K562 (cell line): ENCODE measurements at places on chromosomes 13 and 19.
A peak's percentile ranks its signal among the peaks of the same experiment; 100 is the strongest.

GRCh38 chr13:75357576-75358289, 124.2 kb downstream of the TBC1D4 start:
- DNase-seq = peak; percentile 55

GRCh38 chr19:31185261-31185660, 164.0 kb downstream of the TSHZ3 start:
- DNase-seq = no peak

- DNase-seq = no peak
These were observed 15.3 kb downstream of the DYRK1B start for GRCh38 chr19:39818626-39819097.

- no peak for DNase-seq
These were observed 239.2 kb downstream of the LACC1 start for GRCh38 chr13:44118881-44119280.

GRCh38 chr13:56850852-56851251, 289.9 kb upstream of the PRR20A start:
- DNase-seq = no peak

DNA sequence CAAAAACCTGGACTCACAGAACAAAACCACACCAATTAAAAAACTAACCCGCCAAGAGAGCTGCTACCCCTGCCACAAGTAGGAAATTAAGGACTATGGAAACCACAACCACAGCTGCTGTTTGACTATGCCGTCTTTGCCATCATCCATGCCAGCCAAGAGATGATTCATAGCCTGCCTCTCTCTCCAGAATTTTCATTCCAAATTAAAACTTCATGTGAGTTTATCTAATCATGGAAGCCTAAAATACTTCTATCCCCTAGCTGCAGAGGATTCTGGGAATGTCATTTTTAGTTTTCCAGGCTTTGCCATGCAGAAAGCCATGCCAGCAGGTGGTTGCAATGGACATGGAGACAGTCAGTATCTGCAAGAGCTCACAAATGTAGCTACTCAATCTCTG, 27.6 kb upstream of the GTF2F2 start:
- no peak for DNase-seq

- peak; percentile 83 for DNase-seq
These were observed 15.1 kb downstream of the NDUFB7 start for GRCh38 chr19:14556662-14557188.

DNA sequence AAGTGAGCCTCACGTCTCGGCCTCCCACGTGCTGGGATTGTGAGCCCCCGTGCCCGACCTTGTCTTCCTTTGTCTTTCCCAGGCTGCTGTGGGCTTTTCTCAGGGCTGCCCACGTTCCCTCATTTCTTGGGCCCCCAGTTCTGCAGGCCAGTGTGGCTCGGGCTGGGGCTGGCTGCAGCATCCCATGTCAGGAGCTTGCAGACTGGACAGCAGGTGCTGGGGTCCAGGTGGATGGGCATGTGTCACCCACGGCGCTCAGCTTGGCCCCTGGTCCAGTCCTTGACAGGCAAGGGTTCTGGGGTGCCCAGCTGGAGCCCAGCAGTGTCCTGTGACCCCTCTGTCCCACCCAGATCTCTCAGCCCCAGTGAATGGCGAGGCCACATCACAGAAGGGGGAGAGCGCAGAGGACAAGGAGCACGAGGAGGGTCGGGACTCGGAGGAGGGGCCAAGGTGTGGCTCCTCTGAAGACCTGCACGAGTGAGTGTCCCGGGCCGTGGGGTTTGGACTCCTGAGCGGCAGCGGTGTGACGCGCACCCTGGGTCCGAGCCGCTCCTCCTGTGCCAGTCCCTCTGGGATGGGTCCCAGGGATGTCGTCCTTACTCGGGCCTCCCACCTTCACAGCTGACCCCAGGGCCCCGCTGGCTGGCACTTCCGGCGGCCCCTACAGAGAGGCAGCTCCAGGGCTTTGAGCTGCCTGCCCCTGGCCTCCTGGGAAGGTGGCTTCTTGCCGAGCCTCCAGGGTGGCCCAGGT, 17.3 kb downstream of the PLIN4 start:
- no peak for DNase-seq

DNA sequence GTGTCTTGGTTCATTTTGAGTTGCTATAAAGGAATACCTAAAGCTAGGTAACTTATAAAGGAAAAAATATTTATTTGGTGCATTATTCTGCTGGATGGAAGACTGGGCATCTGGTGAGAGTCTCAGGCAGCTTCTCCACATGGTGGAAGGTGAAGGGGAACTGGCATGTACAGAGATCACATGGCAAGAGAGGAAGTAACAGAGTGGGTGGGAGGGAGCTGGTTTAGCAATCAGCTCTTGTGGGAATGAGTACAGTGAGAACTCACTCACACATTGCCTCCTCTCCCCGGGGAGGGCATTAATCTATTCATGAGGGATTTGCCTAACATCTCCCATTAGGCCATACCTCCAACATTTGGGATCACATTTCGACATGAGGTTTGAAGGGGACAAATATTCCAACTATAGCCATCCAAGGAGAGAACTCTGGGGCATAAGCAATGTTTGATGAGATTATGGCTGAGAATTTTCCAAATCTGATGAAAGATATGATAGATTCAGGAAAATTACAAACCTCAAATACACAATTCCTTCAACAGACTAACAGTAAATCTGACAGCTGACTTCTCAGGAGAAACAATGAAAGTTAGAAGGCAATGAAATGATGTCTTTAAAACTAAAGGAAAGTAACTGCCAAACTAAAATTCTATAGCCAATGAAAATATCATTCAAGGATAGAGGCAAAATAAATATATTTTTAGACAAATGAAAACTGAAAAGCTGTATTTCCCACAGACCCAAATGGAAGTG, 52.5 kb downstream of the MTUS2 start:
- no peak for DNase-seq

DNA sequence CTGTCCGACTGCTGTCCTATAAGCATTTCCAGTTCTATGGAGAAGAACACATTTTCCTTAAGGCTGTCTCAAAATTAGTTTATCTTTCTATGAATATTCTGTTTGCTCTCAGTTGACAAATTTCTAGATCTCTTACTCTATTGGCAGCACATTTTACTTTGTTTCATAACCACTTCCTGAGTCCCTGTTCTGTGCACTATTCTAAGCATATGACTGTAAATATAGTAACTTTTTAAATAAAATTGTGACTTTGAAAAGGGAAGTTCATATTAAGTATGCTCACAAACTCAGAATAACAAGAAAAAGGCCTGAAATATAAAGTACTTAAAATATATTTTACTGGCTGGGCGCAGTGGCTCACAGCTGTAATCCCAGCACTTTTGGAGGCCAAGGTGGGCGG, 56.5 kb upstream of the HTR2A start:
- no peak for DNase-seq

DNA sequence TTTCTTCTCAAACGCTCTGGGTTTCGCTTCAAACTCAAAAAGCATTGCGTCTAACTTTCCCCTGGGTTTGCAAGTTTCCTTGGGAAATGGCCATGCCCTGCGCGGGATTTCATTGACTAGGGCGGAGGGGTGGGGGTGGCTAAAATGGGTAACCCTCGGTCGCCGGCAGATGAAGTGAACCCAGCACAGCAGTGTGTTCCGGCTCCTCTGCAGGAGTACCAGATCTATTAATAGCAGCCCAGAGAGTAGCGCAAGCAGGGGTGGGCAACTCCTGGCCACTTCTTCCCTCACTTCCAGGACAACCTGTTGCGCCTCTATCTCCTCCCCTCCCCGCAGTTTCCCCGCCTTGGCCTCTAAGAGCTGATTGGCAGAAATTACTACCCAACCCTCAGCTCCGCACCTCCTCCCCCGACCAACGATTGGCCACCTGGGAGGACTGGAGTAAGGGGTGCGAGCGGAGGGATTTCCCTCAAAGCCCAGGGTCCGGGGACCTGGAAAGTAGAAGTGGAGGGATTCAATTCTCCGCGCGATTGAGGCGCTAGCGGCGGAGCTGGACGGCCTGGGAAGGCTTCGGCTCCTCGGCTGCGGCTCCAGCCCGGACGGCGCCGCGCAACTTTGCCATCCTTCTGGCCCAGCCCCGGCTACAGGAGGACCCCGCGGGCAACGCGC, at the start of gene FREM2:
Gene FREM2 (plus strand): TSS at position 501 of the 669 bp plus-strand sequence. CDS start 268 bp downstream, outside the sequence.
- no peak for DNase-seq

DNA sequence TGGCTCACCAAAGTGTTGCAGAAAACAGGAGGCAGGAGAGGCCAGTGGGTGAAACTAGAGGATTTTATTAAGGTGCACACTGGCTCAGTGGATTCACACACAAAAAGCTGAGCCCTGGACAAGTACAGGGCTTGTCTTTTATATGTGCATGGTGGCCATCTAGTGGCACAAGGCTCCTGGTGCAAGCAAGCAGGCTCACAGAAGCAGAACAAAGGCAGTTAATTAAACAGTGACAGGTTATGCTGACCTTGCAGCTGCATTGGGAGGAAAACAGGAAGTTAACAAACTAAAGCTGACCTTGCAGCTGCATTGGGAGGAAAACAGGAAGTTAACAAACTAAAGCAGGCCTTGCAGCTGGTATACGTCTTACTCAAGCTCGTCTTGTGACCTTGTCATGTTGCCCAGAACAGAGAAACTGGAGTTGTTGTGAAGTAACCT, 65.3 kb upstream of the ZNF681 start:
- peak; percentile 16 for DNase-seq

DNA sequence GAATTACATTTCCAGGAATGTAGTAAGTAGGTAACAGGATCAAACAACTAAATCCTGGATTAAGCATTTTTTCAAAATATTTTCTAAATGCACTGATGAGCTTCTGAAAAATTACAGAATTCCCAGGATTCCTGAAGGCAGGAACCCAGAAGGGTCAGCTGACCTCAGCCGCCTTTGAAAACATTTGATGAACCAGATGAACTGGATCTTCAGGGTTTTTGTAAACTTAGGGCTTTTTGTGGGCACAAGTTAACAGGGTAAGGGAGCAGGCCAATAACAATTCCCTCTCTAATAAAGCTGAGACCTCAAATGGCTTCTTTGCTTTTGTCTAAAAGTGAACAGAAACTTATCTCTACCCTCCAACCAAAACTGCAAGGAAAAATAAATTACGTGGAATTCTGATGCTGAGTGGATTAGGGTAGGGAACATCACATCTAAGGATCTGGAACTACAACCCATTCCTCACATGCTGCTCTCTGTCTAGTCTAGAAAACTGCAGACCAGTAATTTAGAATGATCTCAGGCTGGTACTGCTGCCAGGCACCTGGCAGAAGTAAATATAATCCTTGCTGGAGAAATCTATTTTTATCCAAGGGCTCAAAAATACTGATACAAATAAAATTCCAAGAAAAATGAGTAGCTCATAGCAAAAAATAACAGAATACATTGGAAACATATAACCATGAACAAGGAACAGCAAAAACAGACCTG, 48.2 kb upstream of the N4BP2L1 start:
- no peak for DNase-seq

GRCh38 chr19:38233740-38234251, 9.8 kb upstream of the DPF1 start:
- DNase-seq = peak; percentile 86

DNA sequence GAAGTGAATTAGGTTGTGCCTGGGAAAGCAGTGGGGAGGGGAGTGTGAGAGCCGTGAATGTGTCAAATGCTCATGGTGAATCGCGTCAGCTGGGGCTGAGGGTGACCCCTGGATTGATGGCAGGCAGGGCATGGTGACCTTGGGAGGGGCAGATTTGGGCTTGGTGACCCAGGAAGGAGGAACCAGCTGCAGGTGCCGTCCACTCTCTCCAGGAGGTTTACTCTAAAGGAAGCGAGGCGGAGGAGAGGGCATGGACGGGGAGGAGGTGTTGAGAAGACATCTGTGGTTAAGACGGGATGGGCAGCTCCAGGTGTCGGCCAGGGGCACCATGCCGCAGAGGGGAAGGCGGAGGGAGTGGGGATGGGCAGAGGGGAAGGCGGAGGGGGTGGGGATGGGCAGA, 28.7 kb downstream of the TMEM255B start:
- no peak for DNase-seq

GRCh38 chr19:58089846-58090245, 8.2 kb downstream of the ZSCAN18 start:
- DNase-seq = no peak

- DNase-seq = peak; percentile 39
These were observed 14.2 kb downstream of the FBXO46 start for GRCh38 chr19:45716359-45717130.

- peak; percentile 55 for DNase-seq
These were observed 11.6 kb upstream of the RAP2A start for GRCh38 chr13:97422118-97423054.

GRCh38 chr13:105612541-105612940, 922.9 kb downstream of the EFNB2 start:
- DNase-seq = no peak

DNA sequence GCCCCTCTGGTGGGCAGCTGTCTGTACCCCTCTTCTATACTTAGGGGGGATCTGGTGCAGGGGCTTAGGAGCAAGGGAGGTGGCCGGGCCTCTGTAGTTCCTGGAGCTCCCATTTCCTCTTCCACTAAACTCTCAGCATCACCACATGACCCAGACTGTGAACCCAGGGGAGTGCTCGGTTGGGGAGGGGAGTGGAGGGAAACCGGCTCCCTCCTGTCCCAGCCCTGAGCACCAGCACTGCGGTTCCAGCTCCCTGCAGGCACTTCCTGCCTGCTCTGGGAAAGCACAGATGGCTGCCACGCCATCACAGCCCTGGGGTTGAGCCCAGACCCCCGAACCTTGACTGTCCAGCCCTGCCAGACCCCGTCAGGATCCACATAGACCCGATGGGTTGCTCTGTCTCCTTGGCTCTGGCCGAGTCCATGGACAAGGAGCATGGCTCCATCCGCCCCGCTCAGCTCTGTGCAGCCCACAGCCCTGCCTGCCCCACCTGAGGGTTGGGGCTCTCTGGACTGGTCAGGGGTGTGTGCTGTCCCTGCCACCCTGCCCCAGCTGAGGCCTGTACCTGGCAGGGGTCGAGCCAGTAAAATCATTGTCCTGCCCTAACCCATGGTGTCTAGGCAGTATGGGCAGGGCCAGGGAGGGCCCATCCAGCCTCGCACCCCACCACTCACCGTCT, 36.0 kb upstream of the SLC7A10 start:
- no peak for DNase-seq

DNA sequence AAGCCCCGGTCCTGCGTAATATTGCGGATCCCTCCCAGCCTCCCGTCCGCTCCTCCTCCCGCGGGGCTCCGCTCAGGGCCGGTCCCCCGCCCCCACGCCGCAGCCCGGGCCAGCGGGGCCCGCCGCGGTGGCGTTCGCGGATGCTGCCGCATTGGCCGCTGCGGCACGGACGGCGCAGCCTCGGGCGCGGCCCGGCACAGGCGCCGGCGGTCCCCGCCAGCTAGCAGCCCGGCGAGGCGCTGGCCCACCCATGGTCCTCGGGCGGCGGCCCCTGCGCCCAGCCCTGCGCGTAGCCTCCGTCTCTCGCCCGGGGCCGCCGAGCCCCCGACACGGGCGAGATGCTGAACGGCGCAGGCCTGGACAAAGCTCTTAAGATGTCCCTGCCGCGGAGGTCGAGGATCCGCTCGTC, at the start of gene ATP8A2:
Gene ATP8A2 (plus strand): TSS at position 100 of the 409 bp plus-strand sequence. CDS start 239 bp downstream, at position 339.
- DNase-seq = peak; percentile 39
